Fibroblast of skin of right quadriceps (primary cell): ENCODE measurements at places on chromosomes 2 and 18.

DNA sequence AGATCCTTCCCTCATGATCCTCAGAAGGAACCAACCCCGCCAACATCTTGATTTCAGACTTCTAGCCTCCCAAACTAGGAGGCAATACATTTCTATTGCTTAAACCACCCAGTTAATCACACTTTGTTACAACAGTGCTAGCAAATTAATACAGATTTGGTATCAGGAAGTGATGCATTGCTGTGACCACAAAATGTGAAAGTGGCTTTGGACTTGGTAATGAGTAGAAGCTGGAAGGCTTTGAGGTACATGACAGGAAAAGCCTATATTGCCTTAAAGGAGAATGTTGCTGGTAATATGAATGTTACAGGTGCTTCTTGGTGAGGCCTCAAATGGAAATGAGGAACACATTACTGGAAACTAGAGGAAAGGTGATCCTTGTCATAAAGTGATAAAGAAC is 260.3 kb downstream of the SATB2 start:
- peak; percentile 22 for DNase-seq

DNA sequence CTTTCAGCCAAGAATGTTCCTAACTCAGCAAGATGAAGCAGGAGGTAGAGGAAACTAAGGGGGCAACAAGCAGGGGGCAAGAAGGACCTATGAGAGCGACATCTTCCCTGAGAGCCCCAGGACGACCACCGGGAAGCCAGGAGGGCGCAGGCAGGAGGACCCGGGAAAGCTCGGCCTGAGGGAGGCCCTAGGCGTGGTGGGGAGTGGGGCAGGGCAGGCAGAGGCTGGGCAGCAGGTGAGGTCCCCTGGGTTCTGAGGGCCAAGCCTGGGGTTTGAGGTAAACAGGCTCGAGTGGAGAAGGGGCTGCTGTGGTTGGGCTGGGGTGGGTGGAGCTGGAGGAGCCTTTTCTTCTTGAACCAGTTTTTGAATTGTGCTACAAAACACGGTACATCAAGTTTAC is 1.3 kb upstream of the ALPI start:
- no peak for DNase-seq

DNA sequence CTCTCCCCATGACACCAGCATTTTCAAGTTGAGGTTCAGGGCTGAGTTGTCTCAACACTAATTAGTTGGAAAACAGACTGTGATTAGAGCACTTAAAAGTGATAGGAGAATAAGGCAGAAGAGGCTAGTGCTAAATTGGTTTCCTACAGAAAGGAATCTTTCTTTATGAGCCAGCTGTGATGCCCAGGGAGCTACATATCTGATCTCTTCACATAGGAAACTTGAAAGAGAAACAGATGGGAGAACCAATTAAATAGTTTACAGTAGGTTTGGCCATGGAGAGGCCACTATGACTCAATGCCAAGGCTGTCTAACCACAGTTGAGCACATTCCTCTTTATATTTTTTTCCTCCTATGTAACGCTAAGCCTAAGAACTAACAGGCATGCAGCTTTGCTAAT is 418.3 kb upstream of the CYRIA start:
- DNase-seq, result peak; percentile 85

DNA sequence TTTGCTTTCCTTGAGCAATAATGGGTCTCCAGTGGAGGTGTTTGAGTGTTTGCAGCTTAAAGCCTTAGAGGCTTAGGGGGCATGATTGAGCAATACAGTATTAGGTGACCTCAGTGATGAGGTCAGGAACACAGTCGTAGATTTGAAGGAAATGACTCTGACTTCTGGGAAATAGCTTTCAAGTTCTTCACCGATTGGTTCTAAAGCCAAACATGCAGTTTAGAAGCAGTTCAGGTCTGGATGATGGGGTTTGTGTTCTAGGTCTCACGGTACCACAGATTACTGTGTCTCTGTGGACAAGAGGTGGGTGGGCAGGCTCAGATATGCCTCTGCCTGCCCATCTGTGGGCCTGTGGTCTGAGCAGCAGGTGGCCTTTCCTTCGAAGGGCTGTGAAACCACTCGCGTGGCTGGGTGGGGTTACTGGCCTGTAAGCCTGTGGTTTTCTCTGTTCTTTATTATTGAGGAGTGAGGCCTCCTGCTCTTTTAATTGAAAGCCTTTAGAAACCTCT is 7.8 kb downstream of the MTHFD2 start:
- DNase-seq, result peak; percentile 47

- no peak for DNase-seq
These were observed 145.8 kb upstream of the HS6ST1 start for GRCh38 chr2:128464456-128464855.

DNA sequence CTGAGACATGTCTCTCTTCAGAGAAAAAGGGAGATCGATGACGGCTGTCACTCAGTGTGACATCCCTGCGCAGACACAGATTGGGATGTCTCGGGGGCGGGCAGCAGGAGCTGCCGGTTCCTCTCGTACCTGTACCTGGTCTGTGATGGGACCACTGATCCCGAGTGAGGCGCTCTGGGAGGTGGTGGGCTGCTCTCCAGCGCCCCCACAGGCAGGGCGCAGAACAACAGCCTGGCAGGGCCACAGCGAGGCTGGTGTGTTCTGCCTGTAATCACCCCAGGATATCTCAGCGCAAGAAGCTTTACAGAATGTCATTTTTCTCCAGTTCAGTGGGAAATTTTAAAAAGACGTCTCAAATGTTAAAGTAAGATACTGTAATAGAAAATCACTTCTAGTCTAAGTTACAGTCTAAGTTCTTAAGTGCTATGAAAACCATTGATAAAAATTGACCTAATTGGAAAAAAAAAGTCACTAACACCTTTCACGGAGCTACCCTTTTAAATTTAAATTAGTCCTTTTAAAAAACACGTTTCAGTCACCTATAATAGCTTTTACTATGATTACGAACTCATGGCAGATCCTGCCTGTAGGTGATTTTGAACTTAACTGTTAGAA is 189.8 kb downstream of the SNTG2 start:
- no peak for DNase-seq

DNA sequence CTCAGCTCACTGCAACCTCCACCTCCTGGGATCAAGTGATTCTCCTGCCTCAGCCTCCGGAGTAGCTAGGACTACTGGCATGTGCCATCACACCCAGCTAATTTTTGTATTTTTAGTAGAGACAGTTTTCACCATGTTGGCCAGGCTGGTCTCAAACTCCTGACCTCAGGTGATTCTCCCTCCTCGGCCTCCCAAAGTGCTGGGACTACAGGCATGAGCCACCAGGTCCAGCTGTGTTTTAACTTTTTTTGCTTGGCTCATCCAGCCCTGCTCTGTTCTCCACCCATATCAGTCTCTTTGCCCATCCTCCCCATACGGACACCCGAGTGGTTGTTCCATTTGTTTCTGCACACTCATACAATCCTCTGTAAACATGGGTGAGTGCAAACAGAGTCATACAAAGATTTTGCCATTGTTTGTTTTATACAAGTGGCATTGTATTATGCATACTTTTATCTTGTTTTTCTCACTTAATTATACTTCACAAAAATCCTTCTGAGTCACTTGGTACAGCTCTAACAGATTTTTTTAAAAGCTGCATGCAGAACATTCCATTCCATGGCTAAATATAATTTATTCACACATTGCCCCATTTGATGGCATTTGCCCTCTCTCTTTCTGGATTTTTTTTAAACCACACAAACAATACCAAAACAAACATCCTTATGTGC is 5.3 kb downstream of the APOB start:
- no peak for DNase-seq

DNA sequence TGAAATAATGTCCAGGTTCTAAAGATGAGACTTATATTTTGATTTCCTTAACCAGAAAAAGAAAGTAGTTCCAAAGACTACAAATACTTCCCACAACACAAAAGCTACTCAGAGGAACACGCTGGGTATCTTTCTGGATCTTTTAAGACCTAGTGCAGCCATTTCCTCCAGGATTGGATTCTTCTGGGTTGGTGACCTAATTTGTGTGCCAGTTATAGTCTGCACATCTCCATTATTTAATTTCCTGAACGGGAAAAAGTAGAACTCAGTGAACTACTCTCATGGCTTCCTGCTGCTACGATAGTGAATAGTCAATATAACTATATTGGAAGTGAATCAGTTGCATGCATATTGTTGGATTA is 1.5 kb downstream of the TMEM87B start:
- no peak for DNase-seq

- no peak for DNase-seq
These were observed 5.0 kb upstream of the MYO5B start for GRCh38 chr18:50199921-50200320.

DNA sequence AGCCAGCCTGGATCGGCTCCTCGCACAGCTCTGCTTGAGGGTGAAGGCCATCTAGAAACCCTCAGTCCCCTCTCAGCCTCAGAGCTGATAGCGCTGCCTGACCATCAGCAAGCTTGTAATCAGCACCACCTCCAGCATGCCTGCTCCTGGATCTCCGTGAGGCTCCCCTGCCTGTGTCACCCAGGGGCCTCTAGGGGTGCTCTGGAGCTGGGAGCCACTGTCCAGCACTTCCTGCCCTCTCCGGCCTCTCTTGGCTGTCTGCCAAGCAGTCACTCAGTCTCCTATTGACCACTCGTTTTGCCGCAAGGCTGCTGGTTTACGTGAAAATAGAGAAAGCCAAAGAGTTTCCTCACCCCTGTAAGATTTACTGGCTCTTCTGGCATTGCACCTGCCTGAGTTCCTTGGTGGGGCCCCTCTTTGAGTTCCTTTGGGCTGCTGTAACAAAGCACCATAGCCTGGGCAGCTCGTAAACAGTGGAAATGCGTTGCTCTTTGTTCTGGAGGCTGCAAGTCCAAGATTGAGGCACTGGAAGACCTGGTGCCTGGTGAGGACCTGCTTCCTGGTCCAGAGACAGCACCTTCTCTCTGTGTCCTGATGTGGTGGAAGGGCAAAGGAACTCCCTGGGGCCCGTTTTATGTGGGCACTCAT is 17.9 kb downstream of the CAPN10 start:
- no peak for DNase-seq

DNA sequence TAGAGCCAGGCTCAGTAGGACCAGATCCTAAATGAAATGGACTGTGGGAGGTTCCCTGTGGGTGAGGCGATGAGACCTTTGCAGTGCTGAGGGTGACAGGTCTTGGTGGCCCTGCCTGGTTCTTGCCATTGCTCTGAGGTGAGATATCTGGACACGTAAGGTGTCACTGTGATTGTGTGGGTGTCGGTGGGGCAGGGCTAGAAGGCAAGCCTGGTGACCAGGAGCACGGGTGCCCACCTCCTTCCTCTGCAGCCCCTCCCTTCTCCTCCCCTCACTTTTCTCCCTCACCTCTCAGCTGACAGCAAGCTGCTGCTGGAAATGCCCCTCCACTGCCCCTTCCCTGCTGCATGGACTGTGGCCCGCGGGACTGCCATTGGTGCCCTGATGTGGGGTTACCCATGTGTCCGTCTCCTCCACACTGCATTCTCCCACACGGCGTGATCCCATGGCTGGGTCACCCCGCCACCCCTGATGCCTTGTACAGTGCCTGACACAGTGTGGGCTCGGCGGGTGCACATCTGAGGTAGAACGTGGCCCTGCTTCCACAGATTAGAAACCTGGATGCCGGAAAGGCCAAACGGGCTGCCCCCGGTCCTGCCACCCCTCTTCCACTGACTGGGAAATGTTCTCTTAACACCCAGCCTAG is 55.6 kb upstream of the FOSL2 start:
- no peak for DNase-seq

- no peak for DNase-seq
These were observed 47.6 kb downstream of the TNS1 start for GRCh38 chr2:217954971-217955740.

DNA sequence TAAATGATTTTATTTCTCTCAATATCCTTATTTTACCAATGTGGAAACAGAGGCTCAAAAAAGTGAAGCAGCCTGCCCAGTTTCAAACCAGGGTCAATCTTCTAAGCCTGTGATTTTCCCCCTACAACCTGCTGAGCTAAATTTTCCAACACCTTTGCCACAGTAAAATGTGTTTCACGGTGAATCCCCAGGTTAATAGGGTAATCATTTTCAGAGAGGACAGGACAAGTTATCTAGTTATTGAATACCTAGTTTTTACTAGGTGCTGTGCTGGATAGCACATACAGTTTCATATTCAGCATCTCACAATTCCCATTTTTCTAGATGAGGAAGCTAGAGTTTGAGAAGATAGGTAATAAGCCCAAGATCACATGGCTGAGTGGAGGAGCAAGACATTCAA is 236.6 kb downstream of the PTH2R start:
- DNase-seq, result no peak

- DNase-seq, result no peak
These were observed 2.5 kb downstream of the MRPL35 start for GRCh38 chr2:86201671-86202335.

DNA sequence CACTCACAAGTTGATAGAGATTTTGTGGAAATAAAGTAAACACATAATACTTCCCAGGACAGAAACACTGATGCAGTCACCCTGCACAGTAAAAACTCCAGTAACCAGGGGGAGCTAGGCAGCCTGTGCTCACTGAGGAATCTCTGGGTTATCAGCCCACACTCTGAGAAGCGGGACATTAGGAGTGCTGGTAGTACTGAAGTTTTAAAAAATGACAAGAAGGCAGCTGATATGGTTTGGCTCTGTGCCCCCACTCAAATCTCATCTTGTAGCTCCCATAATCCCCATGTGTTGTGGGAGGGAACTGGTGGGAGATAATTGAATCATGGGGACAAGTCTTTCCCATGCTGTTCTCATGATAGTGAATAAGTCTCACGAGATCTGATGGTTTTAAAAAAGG is 31.4 kb downstream of the KCTD1 start:
- DNase-seq, result no peak

GRCh38 chr2:10810202-10811161 is 2.1 kb downstream of the PDIA6 start:
- DNase-seq, result peak; percentile 28

- peak; percentile 35 for DNase-seq
These were observed 386.5 kb downstream of the DLGAP1 start for GRCh38 chr18:4068552-4069158.

- no peak for DNase-seq
These were observed 209.1 kb upstream of the ID2 start for GRCh38 chr2:8472545-8473323.

DNA sequence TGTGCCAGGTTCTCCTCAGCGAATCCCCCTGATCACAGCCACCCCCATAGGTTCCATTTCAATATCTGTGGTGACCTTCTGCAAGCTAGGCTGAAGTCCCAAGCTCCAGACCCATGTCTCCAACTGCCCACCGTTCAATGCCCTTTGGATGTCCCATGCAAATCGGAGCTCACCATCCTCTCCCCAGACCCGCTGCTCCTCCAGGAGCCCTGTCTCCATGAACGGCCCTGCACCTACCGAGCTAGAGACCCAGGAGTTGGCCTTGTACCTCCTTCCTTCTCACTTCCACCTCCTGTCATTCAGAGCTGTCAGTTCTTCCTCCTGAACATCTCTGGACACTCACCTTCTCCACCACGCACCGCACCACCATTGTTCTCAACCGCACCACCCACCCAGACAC is 1.0 kb upstream of the FAHD2A start:
- no peak for DNase-seq

GRCh38 chr2:196486146-196486545 is 153.4 kb upstream of the CCDC150 start:
- no peak for DNase-seq
